ENCODE measurements at places on chromosomes 7 and 10. TPM values are rescaled to one million over a fixed set of nuclear protein-coding genes. Genes with fewer than 3 reads are reported as not detected.

ERV3-1 gene
- total RNA-seq, result 57.6 TPM

H2BK1 gene
- total RNA-seq, result not detected

MYO3A gene
- 4.7 TPM for total RNA-seq

ERLIN1 gene
- total RNA-seq, result 29.0 TPM

PRSS37 gene
- total RNA-seq, result not detected

FBXW4 gene
- total RNA-seq, result 65.6 TPM

TBX20 gene
- 8.2 TPM for total RNA-seq

PHYH gene
- total RNA-seq, result 12.6 TPM

FAM131B gene
- total RNA-seq, result 6.1 TPM

GNG11 gene
- 5.8 TPM for total RNA-seq

HTR5A gene
- not detected for total RNA-seq

PAX4 gene
- not detected for total RNA-seq

GRM3 gene
- not detected for total RNA-seq

AQP1 gene
- 11.1 TPM for total RNA-seq

SLC29A4 gene
- total RNA-seq, result 33.9 TPM

SPDYE2B gene
- not detected for total RNA-seq

GLI3 gene
- 126 TPM for total RNA-seq

HELLS gene
- 65.4 TPM for total RNA-seq

LAMB4 gene
- total RNA-seq, result 18.3 TPM

SLC16A9 gene
- 18.0 TPM for total RNA-seq

GRID2IP gene
- 1.4 TPM for total RNA-seq

CHAT gene
- not detected for total RNA-seq

CPEB3 gene
- 2.6 TPM for total RNA-seq

RSPH10B2 gene
- total RNA-seq, result 0.95 TPM

OR9A2 gene
- 0.42 TPM for total RNA-seq

MYPN gene
- not detected for total RNA-seq

OLAH gene
- total RNA-seq, result 0.69 TPM

GPR15LG gene
- total RNA-seq, result not detected

KCP gene
- 22.5 TPM for total RNA-seq

FKBP9 gene
- total RNA-seq, result 208 TPM

ZPBP gene
- total RNA-seq, result not detected

MALRD1 gene
- total RNA-seq, result 11.1 TPM

IQUB gene
- total RNA-seq, result 0.93 TPM

SYT15 gene
- 3.0 TPM for total RNA-seq

VIPR2 gene
- total RNA-seq, result 0.04 TPM

SP8 gene
- total RNA-seq, result not detected

CPED1 gene
- 26.4 TPM for total RNA-seq

MCM7 gene
- 170 TPM for total RNA-seq

GPRIN2 gene
- total RNA-seq, result 20.3 TPM

PNLIPRP1 gene
- not detected for total RNA-seq

GPC2 gene
- 49.8 TPM for total RNA-seq

OPN1SW gene
- total RNA-seq, result not detected

OR2A1 gene
- total RNA-seq, result 0.27 TPM

TMEM176A gene
- total RNA-seq, result 3.6 TPM

PILRA gene
- total RNA-seq, result 6.1 TPM

PLAC9 gene
- 25.1 TPM for total RNA-seq

AHCYL2 gene
- 23.9 TPM for total RNA-seq

GDF2 gene
- total RNA-seq, result not detected

ANXA7 gene
- total RNA-seq, result 47.9 TPM

ITIH2 gene
- total RNA-seq, result not detected

ASIC3 gene
- 7.9 TPM for total RNA-seq

OIT3 gene
- 0.72 TPM for total RNA-seq

CLDN4 gene
- 175 TPM for total RNA-seq
